Karpas-422 (cell line): ENCODE measurements at places on chromosomes 2 and 18.

- DNase-seq, result no peak
Observed at GRCh38 chr18:13187498-13187897, 31.1 kb upstream of the LDLRAD4 start.

GRCh38 chr2:203500297-203500696, 34.8 kb downstream of the RAPH1 start:
- DNase-seq, result no peak

DNA sequence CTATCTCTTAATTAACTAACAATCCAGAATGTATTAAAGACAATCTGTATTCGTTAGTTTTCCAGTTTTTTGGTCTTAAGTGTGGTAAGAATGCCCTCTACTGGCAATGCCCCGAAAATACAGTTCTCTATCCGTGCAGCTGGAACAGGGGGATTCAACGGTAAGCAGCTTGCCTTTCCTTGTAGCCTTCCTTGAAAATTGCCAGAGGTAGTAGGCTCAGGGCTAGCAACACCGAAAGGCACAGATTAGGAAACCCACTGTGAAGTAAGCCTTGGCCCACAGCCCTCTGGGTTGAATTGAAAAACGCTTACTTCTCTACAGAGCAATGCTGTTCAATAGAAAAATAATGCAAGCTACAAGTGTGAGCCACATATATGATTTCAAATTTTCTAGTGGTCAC, 17.1 kb upstream of the VPS4B start:
- DNase-seq, result peak; percentile 91

- peak; percentile 76 for DNase-seq
Observed at GRCh38 chr2:239106314-239106908, 258.5 kb downstream of the TWIST2 start.

- DNase-seq, result no peak
Observed at GRCh38 chr2:136086253-136087016, 31.5 kb downstream of the CXCR4 start.

- DNase-seq, result no peak
Observed at GRCh38 chr2:10717628-10718027, 3.8 kb upstream of the ATP6V1C2 start.

- DNase-seq, result no peak
Observed at GRCh38 chr2:25372405-25373268, 30.9 kb upstream of the DNMT3A start.

DNA sequence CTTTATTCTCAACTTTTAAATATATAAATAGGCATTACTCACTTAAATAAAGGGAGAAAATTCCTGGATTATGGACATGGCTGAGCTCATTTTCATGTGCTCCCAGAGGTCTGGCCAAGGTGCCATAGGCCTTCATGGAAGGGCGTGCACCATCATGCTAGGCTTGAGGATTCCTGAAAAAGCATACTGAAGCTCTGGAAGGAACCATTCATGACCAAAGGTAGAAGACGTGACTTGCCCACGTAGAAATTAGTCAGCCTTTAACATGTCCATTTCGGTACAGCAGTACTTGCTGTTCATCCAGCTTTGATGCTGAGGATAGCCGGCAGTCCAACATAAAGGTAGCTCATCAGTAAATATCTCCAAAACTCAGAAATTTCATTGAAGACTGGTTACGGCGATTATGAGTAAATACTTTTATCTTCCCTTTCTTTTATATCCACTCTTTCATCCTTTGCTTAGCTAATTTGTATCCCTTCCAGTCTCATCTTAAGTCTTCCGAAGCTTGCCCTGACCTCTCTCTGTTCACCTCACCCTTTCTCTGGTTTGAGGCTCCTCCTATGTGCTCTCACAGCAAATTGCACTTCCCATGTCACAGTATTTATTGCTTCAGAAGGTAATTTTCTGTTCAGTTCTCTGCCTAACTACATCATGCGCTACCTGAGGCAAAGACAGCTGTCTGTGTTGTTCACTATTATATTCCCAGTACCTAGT, 32.3 kb upstream of the ASNSD1 start:
- no peak for DNase-seq

DNA sequence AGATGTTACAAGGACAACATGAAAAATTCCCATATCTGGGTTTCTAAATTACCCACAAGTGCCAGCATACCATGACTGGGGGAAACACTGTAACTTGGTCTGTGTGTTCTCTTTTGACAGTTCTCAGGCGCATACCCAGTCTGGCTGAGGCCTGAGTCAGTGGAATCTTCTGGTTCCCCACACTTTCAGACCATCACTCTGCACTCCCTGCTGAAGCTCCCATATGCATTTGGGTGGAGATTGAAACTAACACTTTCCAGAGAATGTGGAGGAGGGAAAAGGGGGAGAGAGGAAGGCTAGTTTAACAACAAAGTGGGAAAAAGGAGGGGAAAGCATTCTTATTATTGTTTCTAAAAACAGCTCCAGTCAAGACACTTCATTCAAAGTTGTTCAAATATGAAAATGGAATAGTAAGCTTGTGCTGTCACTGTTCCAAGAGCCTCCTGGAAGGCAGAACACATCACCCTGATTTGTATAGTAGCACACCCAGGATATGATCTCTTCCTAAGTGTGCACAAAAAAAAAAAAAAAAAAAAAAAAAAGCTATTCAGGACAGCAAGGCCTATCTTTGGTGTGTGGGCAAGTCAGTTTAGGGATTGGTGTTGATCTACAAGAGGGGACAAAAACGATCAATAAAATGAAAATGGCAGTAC, 48.1 kb upstream of the CTIF start:
- DNase-seq, result no peak

GRCh38 chr2:88639865-88640264, 12.6 kb upstream of the EIF2AK3 start:
- DNase-seq, result no peak

- no peak for DNase-seq
Observed at GRCh38 chr2:20604951-20605381, 45.9 kb downstream of the HS1BP3 start.

- no peak for DNase-seq
Observed at GRCh38 chr18:70417847-70418246, 129.0 kb downstream of the SOCS6 start.

DNA sequence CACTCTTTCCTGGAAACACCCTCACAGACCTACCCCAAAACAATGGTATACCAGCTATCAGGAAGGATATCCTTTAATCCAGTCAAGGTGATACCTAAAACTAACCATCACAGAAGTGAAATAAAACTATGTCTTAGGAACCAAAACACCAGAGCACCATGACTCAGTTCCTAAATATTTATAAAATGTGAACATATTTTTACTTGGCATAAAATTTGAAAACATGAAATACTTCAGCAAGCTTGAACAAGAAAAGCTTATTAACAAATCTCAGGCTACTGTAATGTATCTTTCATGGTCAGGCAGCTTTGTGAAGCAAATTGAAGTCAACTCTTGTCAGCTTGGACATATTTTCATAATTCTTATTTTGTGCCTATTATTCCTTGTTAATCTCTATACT, 440.8 kb upstream of the CDH20 start:
- no peak for DNase-seq

GRCh38 chr2:35410431-35411061, 945.0 kb upstream of the CRIM1 start:
- peak; percentile 82 for DNase-seq

- DNase-seq, result no peak
Observed at GRCh38 chr2:145136702-145137101, 616.8 kb upstream of the ZEB2 start.

DNA sequence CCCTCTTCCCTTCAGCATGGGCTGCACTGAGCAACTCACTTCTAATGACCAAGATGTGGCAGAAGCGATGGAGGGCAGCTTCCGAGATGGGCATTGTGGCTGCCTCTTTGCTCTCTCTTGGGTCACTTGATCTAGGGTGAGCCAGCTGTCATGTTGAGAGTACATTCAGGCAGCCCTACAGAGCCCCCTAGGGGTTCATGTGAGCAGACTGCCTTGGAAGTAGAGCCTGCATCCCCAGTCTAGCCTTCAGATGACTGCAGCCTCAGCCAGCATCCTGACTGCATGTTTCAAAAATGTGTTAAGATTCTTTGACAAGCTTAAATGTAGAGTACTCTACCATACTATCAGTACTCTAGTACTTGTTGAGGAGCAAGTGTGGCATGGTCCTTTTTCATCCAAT, 143.9 kb downstream of the NCK2 start:
- peak; percentile 64 for DNase-seq

- DNase-seq, result peak; percentile 68
Observed at GRCh38 chr18:35511833-35512232, 14.1 kb upstream of the INO80C start.

DNA sequence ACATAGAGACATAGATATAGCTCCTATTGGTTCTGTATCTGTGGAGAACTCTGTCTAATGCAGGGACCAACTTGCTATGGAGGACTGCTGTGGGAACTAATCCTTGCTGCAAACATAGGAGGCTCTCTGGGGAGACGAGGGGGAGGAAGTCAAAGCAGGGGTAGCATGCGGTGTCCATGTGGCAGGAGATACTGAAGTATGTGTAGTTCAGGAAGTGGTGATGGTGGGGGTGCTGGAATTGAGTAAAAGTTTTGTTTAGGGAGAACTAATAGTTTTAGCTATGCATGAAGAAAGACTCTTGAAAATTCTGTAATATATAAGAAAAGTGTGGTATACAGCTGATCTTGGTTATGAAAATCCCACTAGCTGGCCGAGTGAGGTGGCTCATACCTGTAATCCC, 62.0 kb downstream of the ANKRD44 start:
- DNase-seq, result no peak

DNA sequence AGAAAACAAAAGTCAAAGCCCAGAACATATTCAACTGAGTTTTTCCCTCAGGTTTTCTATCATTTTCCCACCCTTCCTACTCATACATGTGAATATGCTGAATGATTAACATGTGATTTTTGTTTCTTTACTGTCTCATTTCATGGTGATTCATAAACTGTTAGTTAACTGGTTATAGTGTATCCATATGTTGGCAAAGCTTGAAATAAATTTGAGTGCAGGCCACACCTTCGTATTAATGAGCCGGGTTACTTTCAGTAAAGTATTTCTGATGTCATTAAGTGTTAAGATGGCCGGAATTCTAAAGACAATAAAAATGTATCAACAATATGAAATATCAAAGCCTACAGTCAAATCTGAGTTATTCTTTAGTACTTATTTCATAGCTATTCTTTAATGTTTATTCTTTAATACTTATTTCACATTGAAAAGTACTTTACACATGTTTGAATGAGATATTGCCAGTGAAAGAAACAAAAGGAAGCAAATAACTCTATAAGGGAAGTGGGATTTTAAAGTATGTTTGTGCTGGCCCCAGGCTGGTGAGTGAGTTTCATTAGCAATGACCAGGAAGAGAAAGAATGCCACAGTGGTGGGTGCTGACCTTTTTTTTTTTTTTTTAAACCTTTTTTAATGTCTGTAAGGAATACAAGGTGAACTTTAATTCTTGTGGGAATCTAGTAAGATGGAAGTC, 178.6 kb downstream of the NEDD4L start:
- DNase-seq, result no peak

DNA sequence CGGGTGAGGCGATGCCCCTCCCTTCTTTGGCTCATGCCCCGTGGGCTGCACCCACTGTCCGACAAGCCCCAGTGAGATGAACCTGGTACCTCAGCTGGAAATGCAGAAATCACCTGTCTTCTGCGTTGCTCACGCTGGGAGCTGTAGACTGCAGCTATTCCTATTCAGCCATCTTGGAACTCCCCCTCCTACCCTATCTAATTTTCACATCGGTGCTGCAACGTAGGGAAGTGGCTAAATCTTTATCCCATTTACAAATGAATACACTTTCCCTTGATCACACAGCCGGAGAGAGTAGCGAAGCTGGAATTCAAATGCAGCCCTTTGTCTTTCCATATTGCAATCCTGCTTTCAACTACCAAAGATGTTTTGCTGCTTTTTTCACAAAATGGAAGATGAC, 1.4 kb upstream of the TMEM247 start:
- no peak for DNase-seq

- DNase-seq, result no peak
Observed at GRCh38 chr18:74399091-74399887, 57.8 kb downstream of the DIPK1C start.

- DNase-seq, result no peak
Observed at GRCh38 chr18:22935431-22935830, 2.3 kb downstream of the RBBP8 start.

DNA sequence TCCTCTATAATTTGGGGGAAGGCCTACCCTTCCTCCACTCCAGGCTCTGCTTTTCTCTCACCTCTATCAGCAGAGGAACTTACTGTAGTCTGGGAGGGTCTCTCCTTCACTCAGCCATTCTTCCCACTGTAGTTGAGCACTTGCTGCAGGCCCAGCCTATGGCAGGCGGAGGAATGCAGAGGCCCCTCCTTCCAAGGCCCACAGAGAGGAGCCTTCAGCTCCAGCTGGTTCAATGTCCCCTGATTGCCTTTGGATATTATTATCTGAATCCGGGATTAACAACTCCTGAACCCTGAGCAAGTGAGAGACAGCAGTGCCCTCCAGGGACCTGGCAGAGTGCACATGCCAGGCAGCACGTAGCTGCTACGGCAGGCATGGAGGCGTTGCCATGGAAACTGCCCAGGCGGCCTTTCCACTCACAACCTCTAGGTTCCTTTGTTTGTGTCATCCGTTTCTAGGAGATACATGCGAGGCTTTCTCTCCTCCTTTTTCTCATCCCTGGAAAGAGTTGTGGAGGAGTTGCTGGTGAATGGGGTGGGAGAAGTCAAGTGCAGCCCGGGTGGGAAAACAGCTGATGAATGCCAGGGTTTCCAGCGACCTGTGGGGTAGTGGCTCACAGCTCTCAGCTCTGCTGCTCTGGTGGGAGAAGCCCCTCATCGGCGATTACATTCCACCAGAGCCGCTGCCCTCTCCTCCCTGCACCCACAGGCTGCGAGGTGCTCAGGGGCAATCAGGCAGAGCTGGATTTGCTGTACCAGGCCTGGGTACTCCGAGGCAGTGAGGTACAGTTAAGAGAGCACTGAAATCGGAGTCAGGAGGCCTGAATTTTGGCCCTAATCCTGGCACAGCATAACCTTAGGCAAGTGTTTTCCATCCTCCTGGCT, 55.3 kb upstream of the HK2 start:
- no peak for DNase-seq

GRCh38 chr2:38602136-38602731, 494 bp downstream of the HNRNPLL start:
- peak; percentile 76 for DNase-seq

DNA sequence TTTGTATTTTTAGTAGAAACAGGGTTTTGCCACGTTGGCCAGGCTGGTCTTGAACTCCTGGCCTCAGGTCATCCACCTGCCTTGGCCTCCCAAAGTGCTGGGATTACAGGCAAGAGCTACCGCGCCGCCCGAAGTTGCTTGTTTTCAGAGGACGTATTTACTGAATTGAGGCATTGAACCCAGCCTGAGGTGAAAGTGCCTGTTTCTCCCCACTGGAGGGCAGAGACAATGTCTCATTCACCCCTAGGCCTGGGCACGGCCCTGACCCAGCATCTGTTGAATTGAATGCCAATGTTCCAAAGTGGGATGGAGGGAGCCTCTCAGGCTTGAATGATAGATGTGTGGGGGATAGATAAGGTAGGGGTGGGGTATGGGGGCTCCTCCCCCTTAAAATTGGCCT, 4.5 kb upstream of the TMBIM1 start:
- no peak for DNase-seq
